Anterior cingulate cortex (tissue), 58 donors: ENCODE measurements at places on chromosomes 2 and 18.

- no peak for DNase-seq
These were observed 19.9 kb upstream of the SIGLEC15 start for GRCh38 chr18:45805551-45805950.

DNA sequence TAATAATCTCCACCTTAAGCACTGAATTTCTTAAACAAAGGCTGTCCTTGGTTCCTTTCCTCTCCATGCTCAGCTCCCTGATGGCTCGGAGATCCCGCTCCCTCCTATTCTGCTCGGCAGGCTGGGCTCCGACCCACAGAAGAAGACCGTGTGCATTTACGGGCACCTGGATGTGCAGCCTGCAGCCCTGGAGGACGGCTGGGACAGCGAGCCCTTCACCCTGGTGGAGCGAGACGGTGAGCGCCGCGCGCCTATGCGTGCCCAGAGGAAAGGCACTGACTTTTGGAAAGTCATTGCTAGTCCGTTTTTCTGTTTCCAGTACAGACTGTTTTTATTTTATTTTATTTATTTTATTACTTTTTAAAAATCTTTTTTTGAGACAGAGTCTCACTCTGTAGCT is 9.6 kb downstream of the CNDP2 start:
- DNase-seq = no peak

GRCh38 chr2:208854717-208855116 is 448.1 kb downstream of the PTH2R start:
- no peak for DNase-seq

DNA sequence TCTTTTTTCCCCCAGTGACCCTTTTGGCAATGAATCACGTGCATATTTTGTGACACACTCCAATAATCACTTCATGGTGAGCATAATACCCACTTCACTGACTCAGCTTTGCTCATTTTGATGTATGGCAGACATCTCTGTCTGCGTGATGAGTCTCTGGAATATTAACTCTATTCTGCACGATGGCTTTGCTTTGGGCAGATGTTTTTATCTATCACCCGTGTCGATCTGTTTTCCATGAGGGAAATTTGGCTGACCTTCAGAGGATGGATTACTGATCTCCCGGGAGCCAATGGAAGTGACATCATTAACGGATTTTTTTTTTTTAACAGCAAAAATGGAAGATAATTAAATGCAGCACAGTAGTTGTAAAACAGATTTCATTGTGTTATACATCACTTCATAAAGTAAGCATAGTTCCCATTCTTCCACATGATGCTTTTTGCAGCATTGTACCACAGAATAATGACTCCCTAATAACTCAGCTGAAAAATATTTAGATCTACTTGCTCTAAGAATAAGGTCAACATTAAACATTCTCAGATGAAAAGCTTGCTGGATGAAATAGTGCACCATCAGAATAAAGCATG is 29.8 kb downstream of the CDC42EP3 start:
- DNase-seq = no peak

GRCh38 chr2:9408641-9409151 is 14.6 kb downstream of the ITGB1BP1 start:
- no peak for DNase-seq

GRCh38 chr2:111035830-111036441 is 84.8 kb upstream of the BCL2L11 start:
- no peak for DNase-seq

DNA sequence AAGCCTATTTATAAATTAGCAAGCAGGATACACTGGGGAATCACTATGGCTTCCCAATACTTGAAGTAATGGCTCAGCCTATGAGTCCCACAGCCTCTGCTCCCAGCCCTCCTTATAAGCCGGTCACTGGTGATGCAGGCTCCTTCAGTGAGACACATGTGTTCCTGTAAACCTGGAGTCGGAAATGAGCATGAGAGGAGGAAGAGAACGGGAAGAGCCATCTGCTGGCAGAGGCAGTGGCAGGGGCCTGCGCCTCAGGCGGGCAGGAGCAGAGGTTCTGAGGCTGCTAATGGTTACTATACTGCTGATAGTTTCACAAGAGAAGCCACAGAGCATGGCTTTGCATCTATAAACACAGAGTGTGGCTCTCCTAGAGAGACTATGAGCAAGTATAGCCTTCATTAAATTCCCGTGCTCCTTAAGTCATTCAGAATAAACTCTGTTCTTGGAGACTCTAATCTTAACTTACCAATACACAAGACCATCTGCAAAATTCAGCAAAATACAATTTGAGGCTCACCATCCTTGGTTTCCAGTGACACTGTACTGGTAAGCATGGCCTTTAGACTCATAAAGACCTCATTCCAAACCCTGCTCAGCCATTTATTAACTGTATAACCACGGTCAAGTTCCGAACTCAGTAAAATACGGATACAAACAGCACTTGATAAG is 63.3 kb downstream of the FBXO15 start:
- DNase-seq = no peak

GRCh38 chr2:129764376-129765325 is 214.8 kb upstream of the RAB6C start:
- no peak for DNase-seq

DNA sequence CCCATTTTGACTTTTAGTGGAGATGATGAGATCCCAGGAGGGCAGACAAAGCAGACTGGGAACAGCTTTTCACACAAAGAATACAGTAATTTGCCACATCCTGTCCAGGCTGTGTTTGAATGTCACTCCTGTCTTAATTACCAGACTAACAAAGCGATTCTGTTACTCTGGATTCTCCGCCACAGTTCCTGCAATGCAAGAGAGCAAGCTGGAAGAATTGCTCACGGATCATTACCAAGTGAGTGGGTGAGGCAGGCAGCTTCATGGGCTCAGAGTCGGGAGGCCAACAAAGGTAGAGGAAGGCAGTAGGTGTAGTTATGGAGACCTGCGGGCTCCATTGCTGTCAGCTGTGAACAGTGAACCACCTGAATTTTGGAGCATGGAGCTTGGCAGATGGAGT is 250.5 kb upstream of the ATP5MC3 start:
- DNase-seq = no peak

GRCh38 chr2:144452989-144453336 is 67.0 kb downstream of the ZEB2 start:
- DNase-seq = no peak

DNA sequence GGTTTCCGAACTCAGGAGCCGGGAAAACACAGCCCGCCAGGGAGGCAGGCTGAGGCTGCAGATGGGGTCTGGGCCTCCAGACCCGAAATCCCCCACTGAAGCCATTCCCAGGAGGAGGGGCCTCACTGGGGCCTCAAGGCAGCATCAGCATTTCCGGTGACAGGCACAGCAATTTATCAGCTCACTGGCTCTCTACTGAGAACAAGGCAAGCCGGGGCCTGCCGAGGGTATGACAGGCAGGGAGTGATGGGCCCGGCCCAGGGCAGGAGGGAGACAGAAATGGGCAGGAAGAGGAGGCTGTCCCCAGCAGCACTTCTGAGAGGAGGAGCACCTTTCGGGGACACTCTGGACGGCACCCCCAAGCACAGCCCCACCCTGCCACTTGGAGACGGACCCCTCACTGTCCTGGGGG is 12.5 kb downstream of the SDC1 start:
- DNase-seq = no peak

- DNase-seq = no peak
These were observed 296.7 kb downstream of the LPIN1 start for GRCh38 chr2:12043131-12043530.

DNA sequence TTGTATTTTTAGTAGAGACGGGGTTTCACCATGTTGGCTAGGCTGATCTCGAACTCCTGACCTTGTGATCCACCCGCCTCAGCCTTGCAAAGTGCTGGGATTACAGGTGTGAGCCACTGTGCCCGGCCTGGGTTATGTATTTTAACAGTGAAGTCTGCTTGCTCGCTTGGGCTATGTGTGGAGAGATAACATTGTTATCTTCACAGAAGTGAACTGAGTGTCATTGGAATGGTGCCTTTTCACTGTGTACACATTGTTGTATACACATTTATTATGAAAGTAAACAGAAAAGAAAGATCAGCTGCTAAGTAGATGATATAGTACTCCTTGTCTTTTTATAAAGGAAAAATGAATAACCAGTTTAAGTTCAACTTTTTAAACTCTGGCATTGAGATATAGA is 30.4 kb downstream of the RNF138 start:
- DNase-seq = no peak

DNA sequence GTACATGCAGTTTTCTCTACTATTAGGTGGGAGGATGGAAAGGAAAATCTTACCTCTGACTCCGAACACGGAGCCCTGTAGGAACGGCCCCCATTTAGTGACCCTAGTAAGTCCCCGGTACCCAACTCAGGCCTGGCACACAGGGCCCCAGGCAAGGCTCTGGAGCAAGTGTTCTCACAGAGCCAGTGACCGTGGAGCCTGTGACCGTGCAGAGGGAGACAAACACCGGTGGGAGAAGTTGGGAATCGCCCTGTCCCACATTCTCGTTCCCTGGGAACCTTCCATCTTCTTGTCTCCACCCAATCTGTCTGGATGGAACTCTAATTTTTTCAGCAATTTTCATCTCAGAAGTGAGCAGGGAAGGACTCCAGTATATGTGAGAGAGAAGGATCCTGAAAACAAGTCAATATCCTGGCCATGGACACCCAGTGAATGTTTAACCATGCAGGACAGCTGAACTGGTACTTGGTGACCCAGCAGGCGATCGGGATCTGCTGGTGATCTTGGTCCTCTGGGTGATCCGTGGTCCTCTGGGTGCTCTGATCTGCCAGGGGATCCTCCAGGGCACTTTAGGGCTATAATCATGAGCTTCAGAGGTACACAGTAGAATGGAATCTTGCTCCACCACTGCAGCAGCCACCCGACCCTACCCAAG is 348.6 kb upstream of the ID2 start:
- DNase-seq = no peak

DNA sequence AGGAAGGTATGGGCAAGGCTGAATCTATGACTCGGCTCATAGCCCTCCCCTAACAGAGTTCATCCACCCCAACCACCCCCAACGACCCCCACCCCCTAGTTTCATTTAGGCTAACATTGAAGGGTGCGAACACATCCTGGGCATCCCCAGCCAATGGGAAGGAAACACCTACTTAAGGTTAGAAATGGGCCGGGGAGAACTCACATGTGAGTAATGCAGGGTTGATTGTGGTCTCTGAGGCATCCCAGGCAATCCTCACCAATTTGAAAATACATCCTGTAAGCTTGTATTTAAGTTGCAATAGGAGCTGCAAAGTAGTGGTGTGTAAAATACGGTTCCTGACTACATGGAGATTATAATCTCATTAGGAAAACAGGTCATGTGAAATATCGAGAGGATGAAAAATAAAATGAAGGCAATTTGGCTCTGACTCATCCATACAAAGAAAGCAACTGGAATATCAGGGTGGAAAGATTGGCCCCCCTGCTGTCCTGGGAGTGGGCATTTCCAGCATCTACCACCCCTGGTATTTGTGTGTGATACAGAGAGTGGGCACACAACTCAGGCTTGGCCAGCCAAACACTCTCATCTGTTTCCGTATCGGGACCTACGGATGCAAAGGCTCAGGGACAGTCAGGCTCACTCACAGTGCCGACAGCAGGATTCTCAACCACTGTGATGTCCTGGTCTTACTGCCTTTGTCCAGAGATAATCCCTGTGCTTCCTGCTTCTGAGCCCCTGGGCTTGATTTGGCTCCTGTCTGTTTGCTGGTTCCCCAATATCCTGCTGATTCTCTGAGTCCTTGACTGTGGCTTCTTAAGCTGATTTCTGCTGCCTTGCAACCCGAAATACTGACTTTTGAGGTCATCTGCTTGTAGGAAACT is 90.0 kb upstream of the NCKAP5 start:
- DNase-seq = no peak

- DNase-seq = no peak
These were observed 181.9 kb downstream of the MREG start for GRCh38 chr2:215831296-215831913.

DNA sequence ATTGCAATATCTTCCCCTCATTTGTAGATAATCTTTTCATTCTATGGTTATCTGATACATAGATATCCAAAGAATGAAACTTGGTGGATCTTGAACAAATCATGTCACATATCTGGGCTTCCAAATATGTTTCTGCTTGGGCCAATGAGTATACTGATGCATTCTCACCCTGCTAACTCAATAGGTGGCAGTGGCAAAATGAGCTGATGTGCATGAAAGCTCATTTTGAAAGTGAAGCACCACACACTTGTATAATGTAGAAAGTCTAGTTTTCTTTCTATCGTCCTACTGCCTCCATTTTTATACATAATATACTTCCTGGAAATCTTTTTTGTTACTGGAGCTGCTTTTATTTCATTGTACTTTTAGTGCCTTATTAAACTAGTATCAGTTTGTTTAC is 208.2 kb downstream of the PRKCE start:
- no peak for DNase-seq

GRCh38 chr2:7567646-7568045 is 650.4 kb downstream of the RNF144A start:
- DNase-seq = no peak

- DNase-seq = no peak
These were observed 262.2 kb downstream of the PHLPP1 start for GRCh38 chr18:62977512-62977911.
